Erythroblast (primary cell): ENCODE measurements at places on chromosomes 5 and 9.

GRCh38 chr5:160272264-160272663 is 40.1 kb downstream of the CCNJL start:
- DNase-seq = no peak

DNA sequence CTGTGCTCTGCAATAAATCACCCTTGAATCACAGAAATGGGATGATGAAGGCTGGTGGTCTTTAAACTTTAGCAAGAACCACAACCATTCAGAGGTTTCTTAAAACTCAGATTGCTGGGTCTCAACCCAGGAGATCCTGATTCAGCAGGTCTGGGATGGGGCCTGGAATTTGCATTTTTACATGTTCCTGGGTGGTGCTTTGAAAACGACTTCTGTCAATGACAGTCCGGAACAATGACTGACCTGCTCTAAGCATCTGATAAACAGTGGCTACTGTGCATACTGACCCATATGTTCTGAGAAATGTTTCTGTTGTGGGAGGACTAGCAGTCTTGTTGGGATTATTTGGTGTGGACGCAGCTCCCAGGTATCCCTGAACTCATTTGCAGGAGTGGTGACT is 92.7 kb downstream of the GADD45G start:
- no peak for DNase-seq

DNA sequence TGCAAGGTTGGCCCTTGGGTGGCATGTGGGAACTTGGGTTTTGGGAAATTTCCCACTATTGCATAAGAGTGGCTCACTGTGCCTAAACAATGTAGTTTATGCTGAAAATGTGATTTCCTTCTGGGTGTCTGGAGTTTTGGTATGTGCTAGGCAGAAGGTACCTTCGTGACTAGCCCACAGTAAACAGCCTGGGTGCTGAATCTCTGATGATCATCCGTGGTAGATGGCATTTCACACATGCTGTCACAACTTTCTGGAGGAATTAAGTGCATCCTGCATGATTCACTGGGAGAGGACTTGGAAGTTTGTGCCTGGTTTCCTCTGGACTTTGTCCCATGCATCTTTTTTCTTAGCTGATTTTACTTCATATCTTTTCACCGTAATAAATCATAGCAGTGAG is 64.5 kb downstream of the LNPEP start:
- DNase-seq = no peak

DNA sequence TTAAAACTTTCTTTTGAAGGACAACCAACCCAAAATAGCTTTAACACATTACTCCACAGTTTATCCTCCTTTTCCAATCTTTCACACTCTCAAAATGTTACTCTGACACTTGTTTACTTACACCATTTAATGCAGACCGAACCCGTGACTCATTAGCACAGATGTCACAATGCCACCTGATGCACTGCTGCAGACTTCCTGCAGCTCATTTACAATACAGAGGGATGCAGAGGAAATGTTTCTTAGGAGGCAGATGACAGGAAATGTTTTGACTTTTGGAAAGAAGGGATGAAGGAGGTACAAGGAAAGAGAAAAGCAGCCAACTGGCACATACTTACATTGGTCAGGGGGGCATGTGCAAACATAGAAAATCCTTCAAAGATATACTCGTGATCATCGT is 39.0 kb downstream of the DROSHA start:
- no peak for DNase-seq

DNA sequence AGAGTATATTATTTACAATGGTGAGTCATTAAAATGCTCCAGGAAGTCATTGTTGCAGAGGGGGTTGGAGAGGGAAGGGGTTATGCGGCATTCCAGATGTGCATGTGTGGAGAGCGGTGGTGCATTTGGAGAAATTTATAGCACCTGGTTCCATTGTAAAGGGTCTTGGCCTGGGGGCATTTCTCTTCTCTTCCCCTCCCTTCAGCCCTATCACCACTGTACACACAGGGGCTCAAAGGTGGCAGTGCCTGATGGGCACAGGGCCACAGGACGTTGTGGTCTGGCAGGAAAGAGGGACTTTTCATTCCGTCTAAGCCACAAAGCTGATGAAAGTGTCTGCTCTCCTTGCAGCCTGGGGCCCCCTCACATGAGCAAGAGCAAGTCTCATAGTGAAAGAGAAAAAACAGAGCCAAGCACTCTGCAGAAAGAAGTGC is 442.4 kb upstream of the ZNF462 start:
- DNase-seq = no peak

GRCh38 chr5:53877243-53877642 is 316.8 kb downstream of the NDUFS4 start:
- DNase-seq = no peak

DNA sequence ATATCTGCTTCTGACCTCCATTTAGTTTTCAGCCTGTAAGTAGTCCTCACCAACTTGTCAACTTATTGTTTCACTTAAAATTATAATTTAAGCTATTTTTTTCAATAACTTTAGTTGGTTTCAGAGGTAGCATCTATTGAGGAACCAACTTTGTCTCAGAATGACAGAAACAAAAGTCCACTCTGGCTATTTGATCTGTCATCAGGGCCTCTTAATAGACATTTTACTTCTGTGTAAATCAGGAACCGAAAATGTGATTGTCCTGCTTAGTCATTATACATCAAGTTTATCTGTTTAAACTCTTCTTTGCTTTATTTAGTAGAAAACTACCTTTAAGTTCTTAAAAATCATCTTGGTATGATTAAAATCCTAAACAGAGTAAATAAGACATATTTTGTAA is 820.8 kb upstream of the EDIL3 start:
- DNase-seq = no peak

- no peak for DNase-seq
These were observed 235.0 kb upstream of the TRPC7 start for GRCh38 chr5:136600306-136600705.

GRCh38 chr5:88736494-88736893 is 146.5 kb downstream of the MEF2C start:
- DNase-seq = no peak
